CD4-positive, alpha-beta T cell treated with Interleukin-4 for 1 hour (primary cell): ENCODE measurements at places on chromosomes 1 and 21.

- no peak for DNase-seq
Observed at GRCh38 chr21:36710729-36711048, 11.8 kb downstream of the SIM2 start.

DNA sequence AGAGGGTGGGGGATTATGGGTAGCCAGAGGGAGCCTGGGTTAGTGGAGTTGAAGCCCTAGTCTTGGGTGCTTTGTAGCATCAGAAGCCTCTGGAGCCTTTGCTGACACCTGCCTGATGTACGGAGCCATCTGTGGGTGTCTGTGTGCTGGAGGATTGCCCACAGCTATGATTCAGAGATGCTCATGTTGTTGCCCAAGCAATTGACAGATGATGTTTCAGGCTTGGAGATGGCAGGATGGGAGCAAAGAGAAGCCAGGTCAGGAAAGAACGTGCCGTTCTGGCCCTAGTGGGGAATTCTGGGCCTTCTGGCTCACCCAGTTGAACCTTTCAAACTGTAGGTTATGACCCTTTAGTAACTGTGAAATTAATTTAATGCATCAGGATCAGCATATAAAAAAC is 27.6 kb downstream of the COQ8A start:
- no peak for DNase-seq

GRCh38 chr1:50270926-50271325 is 152.3 kb downstream of the DMRTA2 start:
- DNase-seq, result no peak

GRCh38 chr1:27106561-27107323 is 48.2 kb downstream of the SLC9A1 start:
- peak; percentile 39 for DNase-seq
